ENCODE measurements at places on chromosomes 12 and 14. TPM values are rescaled to one million over a fixed set of nuclear protein-coding genes. Genes with fewer than 3 reads are reported as not detected.

GRCh38 chr14:28661171-28661772 is 105.3 kb upstream of the FOXG1 start:
- no peaks in the 10 kb centered on the region for H3K36me3 ChIP-seq
- no peak overlapping the region for H3K4me3 ChIP-seq
- H3K4me1 ChIP-seq = no peaks in the 10 kb centered on the region
- H3K27me3 ChIP-seq = no peaks in the 10 kb centered on the region
- DNase-seq = no peak

- H3K27ac ChIP-seq = no peak overlapping the region
- H3K4me3 ChIP-seq = no peak overlapping the region
- no peaks in the 10 kb centered on the region for H3K27me3 ChIP-seq
- H3K36me3 ChIP-seq = no peaks in the 10 kb centered on the region
- no peak for DNase-seq
- no peaks in the 10 kb centered on the region for H3K4me1 ChIP-seq
These were observed 361.2 kb downstream of the ATP23 start for GRCh38 chr12:58302487-58303011.

The RNASE2 gene
- total RNA-seq = not detected

DNA sequence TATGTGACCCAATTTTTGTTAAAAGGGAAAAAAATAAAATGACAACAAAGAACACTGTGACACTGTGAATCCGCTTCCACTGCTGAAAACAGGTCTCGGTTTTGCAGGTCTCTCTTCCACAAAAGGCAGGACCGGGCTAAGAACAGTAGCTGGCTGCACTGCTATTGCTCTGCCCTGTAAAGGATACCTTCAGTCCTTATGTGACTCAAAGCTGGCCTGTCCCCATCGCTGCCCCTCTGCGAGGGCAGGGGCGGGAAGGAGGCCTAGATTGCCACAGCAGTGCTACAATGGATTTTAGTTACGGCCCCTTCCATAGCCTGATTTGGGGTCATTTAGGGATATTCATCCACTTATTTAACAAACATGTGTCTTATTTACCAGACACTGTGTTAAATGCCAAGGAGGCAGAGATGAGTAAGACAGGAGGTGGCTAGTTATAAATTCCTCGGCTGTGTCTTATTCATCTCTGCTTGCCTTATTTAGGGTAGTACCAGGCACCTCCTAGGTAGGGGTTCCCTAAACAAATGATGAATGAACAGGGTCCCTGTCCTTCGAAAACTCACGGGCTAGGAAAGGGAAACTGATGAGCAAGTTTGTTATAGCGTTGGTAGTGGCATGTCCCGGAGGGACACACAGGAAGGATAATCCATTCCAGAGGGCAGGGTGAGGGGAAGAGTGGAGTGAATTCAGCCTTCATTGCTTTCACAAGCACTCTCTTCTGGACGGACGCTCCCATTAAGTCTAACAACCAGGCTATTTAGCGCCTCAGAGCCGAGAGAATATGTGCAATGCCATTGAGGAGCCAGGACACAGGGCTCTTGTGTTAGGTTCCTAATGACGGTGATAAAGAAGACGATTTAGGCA is 73.3 kb downstream of the EID3 start:
- H3K27me3 ChIP-seq = no peaks in the 10 kb centered on the region
- no peak for DNase-seq
- H3K4me1 ChIP-seq = no peaks in the 10 kb centered on the region
- H3K4me3 ChIP-seq = no peak overlapping the region

DNA sequence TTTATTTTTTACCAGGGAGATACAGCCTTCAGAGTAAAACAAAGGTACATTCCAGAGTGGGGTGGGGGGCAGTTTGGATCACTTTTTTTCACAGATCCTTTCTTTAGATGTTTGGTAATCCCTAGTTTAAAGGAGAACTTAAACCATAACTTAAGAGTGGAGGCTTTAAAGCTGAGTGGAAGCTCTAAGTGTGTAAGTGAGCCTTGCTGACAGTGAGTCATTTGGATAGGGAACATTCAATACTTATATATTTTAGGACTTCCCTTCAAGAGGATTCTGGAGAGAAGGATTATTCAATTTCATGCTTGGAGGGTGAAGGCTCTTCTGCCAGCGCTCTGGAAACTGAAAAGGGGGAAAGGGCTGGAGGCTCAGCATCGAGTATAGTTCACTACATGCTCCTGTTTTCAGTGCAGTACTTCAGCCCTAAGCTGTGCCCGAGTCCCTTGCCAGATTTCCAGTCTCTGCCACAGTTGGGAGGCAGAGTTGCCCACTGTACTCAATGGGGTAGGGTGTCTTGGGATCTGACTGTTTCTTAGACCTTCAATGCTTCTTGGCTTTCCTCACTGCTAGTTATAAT is 8.4 kb downstream of the PRKAG1 start:
- H3K27me3 ChIP-seq = no peaks in the 10 kb centered on the region
- no peak overlapping the region for H3K27ac ChIP-seq
- peaks cover 21% of the 10 kb centered on the region for H3K36me3 ChIP-seq
- H3K4me1 ChIP-seq = no peaks in the 10 kb centered on the region
- no peak for DNase-seq

DNA sequence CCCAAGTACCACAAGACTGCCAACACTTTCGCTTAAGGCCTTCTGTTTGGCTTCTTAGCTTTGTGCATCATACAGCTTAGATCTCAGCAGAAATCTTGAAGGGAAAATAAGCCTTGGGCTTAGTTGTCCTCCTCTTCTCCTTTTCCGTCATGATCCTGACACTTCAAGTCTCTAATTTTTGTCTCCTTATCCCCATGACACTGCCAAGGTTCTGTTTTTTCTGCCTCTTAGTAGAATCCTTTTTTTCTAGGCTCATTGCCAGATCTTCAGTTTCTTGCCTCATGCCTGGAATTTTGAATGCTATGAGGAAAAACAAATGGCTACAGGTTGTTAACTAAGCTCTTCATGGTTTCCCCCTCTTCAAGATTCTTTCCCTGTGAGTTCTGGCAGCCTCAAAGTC is 450.4 kb downstream of the LRFN5 start:
- no peak overlapping the region for H3K4me3 ChIP-seq
- H3K4me1 ChIP-seq = no peaks in the 10 kb centered on the region
- H3K36me3 ChIP-seq = no peaks in the 10 kb centered on the region
- H3K27ac ChIP-seq = no peak overlapping the region
- no peaks in the 10 kb centered on the region for H3K27me3 ChIP-seq

Measured in GM12878 (cell line).